ENCODE measurements at places on chromosomes 3 and 15.

GRCh38 chr3:117586161-117586560 lies 876.6 kb downstream of the TUSC7 start:
- no peak for DNase-seq

GRCh38 chr15:75840659-75841058 lies 2.6 kb upstream of the UBE2Q2 start:
- no peak for DNase-seq

DNA sequence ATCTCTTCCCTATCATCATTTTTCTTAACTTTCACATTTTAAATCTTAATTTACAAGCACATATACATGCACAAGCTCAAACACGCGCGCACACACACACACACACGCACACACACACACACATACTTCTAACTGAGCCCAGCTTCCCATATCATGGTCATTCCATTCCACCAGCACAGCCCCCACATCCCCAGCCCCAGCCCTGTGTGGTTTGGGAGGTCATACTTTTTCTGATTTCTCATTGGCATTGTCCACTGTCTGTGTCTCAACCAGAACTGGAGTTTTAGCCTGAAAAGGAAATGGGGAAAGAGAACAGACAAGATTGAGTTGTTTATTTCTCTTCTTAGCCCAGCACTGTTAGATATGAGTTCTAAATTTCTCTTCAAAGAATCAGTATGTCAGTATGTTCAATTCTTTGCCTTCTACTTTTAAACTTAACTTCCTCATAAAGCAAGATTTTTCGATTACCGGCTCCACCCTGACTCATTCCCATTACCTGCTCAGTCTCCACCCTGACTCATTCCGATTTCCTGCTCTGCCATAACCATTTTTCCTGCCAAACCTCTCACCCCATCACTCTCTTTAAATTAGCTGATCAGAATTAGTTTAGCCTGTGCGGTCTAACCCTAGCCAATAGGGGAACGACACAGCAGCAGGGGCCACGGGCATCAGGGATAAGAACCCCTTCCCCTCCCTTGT lies 6.4 kb downstream of the IQCF1 start:
- DNase-seq = no peak

DNA sequence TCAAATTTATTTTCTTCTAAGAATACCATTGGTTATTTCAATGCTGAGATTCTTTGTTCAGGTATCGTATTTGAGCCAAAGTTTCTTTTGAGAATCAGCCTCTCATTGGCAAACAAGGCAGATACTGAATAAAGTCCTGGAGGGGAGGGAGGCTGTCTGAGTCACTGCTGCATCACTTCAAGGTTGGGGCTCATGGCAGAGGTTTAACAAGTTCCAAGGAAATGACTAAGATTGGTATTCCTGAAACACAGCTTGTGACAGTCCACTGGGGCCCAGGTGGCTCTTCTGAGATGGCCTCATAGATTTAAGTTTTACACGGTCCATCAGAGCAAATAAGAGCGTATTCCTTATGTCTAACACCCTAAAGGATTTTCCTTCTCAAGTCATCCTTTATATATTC lies 213.8 kb upstream of the STAC start:
- DNase-seq = no peak

DNA sequence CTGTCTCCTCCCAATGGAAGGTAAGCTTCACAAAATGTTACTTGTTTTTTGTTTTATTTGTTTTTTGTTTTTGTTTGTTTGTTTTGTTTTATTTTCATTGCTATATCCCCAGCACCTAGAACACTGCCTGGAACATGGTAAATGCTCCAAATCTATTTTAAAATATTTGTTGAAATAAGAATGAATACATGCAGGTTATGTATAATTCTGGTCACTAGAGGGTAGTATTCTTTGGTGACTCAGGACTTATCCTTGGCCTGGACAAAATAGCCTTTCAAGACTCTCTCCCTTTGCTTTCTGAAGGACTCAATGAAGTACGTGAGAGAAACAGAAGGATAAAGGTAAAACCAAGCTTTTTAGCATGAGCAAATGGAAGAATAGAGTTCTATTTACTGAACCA lies 46.9 kb upstream of the PPP2R3A start:
- DNase-seq = no peak

GRCh38 chr3:116707531-116707930 lies 2.0 kb upstream of the TUSC7 start:
- DNase-seq = no peak

DNA sequence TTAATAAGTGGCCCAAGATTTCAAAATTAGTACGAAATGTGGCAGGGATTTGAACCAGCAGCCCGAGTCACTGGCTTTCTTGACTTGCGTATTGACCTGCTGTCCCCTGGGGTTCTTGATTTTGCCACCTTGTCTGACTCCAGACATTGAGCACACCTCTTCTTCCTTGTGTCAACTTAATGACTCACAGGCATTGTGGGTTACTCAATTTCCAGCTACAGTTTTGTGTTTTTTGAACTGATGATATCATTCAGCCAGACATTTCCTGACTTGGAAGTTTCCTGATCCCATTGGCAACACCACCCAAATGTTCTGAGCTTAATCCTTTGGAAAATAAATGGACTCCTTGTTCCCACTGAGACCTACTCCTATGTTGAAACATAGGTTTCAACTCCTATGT lies 64.2 kb downstream of the MOBP start:
- DNase-seq = no peak

- no peak for DNase-seq
These were observed 23.3 kb downstream of the NEK11 start for GRCh38 chr3:131050001-131050400.

GRCh38 chr3:41640076-41640475 lies 321.8 kb downstream of the ULK4 start:
- no peak for DNase-seq

- DNase-seq = no peak
These were observed 254.4 kb upstream of the THBS1 start for GRCh38 chr15:39326306-39326975.

GRCh38 chr15:48574187-48574586 lies 71.3 kb downstream of the FBN1 start:
- DNase-seq = no peak

- DNase-seq = no peak
These were observed 59.3 kb downstream of the NR1D2 start for GRCh38 chr3:24004171-24004938.

GRCh38 chr3:153158961-153159735 lies 2.9 kb upstream of the RAP2B start:
- DNase-seq = no peak

DNA sequence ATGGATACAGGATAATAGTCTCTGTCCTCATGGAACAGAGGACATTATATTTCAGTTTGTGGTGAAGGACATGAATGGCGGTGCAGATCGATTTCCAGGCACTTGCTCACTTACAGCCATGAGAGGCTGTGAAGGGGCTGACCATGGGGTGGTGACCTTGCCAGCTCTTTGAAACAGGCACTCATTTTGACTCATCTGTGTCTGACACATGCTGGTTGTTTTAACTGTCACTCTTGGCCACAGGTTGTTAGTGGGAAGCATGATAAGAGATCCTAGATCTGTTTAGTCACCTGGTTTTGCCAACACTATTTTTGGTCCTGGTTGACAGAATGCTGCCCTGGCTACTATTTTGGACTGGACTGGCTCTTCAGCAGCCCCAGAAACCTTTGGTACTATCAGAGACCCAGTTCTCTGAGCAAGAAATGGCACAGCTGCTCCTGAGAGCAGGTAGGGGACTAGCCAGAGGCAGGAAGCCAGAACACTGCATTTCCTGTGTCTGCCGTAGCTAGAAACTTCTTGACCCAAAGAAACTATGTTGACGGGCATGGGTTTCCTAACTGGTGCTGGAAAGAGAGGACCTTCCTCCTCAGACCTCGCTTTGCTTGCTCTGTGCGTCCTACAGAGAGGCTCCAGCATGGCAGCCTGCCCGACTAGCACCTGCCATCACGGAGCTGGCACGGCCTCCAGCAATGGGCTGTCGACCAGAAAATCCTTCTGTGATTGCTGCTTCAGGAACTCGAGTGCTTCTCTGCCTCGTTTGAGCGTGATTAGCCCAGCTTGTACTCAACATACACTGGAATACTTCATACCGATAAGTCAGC lies 6.3 kb downstream of the PXYLP1 start:
- no peak for DNase-seq

DNA sequence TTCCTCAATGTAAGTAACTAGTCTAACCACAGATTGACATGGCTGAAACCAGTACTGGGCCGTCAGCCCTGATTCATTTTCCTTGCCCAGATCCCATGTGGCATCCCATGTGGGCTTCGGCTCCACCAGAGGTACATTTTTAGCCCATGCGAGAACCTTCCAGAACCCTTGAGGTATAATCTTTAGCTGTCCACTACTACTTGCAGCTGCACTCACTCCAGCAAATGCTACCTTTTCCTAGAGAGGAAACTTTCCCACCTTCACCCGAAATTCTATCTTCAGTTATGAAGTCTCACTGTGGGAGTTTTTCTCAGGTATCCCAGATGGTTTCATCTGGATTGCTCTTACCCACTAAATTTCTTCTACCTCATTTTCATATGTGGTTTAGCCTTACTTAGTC lies 907.2 kb downstream of the ROBO1 start:
- DNase-seq = no peak

DNA sequence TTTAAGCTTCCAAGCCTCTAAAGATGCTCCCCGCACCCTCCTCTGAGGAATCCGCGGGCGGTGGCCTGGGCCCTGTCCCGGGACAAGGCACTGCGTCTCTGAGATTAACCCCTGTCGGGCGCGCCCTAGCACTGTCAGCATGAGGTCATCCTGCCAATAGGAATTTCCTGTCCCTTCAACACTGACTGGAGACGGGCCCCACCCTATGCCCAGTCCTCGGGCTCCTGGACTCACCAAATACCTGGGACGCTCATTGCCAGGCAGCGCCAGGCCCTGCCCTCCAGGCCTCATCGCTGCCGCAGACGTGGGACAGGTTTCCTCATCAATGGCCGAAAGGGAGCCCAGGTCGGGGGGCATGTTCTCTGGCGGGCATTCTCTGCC lies 67.6 kb upstream of the SH3GL3 start:
- no peak for DNase-seq

DNA sequence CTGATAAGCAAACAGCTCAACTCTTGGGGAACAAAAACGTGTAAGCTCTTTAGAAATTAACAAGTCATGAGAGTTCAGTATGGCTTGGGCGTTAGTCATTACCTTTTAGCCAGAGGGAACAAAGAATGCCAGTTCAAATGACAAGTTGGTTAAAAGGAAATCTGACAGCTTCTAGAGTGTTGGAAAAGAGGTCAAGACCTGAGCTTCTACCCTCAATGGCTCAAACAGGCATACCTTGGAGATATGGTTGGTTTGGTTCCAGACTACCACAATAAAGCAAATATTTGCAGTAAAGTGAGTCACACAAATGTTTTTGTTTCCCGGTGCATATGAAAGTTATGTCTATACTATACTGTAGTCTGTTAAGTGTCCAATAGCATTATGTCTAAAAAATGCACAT lies 136.1 kb downstream of the CACNA1D start:
- DNase-seq = no peak

- DNase-seq = no peak
These were observed 255.8 kb downstream of the SLCO3A1 start for GRCh38 chr15:92109191-92109873.

DNA sequence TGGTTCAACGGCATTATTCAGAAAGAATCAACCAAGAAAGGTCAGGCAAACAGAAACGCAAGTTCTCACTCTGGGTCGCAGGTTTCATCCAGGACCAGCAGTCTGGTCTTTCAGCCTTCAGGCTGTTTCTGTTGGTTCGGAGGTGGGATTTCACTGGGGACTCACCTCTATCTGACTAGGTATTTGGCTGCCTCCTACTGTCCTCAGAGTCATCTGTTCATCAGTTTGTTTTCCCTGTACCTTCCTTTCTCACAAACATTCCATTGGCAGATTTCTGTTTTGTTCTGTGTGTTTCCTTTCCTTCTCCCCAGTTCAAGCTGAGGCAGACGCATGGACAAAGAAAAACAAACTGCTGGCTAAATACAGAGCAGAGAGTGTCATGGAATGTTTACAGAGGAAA lies 1046.6 kb upstream of the CFAP20DC start:
- DNase-seq = no peak

DNA sequence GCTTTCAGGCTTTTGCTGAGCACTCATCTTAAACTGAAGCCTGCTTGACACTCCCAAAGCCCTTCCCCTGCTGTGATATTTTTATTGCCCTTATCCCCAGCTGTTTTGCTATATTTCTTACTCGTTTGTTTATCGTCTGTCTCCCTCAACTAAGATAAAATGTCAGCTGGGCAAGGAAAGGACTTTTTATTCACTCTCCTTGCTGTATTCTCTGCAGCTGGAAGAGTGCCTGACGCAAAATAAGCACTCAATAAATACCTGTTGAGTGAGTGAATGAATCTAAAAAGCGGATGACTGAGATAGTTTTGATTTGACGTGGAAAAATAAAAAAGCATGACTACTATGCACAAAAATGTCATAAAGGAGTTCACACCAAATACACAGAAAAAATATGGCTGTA lies 84.8 kb upstream of the POMGNT2 start:
- no peak for DNase-seq

- no peak for DNase-seq
These were observed 113.3 kb downstream of the IQSEC1 start for GRCh38 chr3:12959838-12960378.

GRCh38 chr15:75114796-75115195 lies 86.9 kb upstream of the C15orf39 start:
- no peak for DNase-seq

GRCh38 chr15:88638626-88639372 lies at the start of gene ISG20:
TSS of gene ISG20 (plus strand) at chr15:88639016. CDS start at chr15:88639367, 351 bp downstream.
- DNase-seq = peak; percentile 91

- DNase-seq = no peak
These were observed 168.3 kb downstream of the NEK10 start for GRCh38 chr3:27200721-27201489.

DNA sequence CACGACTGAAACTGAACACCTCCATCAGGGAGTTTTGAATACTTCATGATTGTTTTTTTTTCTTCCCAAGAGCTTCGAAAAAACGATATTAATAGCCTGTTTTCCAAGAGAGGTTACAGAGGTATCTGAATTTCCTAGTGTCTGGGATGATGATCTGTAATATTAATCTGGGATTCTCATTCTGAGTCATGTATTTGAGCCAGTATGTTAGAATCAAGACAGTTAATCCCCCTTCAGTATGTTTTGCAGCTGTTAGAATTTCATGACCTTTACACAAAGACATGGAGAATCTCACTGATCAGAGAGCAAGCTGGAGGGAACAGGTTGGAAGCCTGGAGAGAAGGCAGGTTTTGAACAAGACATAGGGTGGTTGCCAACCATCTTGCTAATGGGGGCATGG lies 234.5 kb upstream of the GAP43 start:
- no peak for DNase-seq

GRCh38 chr3:196311-197148 lies at the start of gene CHL1:
TSS of gene CHL1 (plus strand) at chr3:196763. CDS start at chr3:319777, 123,014 bp downstream.
- no peak for DNase-seq

DNA sequence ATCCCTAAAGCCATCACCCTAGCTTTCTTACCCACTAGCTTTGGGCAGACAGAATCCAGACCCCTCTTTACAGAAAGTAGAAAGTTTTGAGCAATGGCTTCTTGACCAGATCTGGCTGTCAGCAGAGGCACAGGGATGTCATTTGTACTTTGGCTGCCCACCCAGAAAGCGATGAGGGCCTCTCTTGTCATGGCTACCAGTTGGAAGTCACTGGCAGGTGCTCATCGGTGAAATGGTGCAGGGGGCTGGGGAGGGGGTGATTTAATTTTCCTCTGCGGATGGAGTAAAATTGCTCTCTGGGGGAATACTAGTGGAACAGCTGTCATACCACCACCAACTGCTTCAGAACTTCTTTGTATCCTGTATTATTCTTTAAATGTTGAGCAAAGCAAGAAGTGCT lies 393.7 kb downstream of the LSAMP start:
- no peak for DNase-seq

GRCh38 chr15:50145451-50145872 lies 26.4 kb upstream of the ATP8B4 start:
- DNase-seq = peak; percentile 47

- no peak for DNase-seq
These were observed 137.6 kb downstream of the FBLN2 start for GRCh38 chr3:13686367-13687160.
